ENCODE measurements at places on chromosomes 13 and 19.

- DNase-seq: no peak
These were observed 290.4 kb downstream of the SLITRK6 start for GRCh38 chr13:85508683-85509329.

DNA sequence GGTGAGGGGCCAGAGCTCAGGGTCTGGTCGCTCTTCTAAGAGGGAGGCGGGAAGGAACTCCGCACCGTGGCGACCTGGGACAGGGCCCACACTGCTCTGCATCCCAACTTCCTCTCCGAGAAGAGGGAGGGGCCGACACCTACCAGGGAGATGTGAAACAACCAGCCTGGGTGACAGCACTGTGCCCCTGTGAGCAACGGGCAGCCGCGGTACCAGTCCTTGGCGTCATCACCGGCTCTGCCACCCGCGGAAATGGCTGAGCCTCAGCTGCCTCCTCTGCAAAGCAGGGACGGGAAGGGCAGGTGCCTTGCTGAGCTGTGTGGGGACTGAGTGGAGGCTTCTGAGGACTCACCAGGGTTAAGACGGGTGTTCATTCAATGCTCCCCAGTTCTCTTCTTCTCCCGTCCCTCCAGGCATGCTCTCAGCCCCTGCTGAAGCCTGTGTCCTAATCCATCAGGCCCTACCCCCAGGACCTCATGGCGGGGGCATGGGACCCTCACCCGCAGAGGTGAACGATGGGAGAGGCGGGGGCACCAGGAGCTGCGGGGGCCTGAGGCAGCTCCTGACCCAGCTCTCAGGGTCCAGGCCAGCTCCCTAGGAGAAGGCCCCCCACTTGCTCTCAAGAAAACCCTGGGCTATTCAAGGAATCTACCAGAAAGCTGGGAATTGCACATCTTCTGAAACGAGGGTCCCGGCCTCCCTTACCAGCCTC lies 9.3 kb downstream of the ZNF787 start:
- DNase-seq: peak; percentile 65

DNA sequence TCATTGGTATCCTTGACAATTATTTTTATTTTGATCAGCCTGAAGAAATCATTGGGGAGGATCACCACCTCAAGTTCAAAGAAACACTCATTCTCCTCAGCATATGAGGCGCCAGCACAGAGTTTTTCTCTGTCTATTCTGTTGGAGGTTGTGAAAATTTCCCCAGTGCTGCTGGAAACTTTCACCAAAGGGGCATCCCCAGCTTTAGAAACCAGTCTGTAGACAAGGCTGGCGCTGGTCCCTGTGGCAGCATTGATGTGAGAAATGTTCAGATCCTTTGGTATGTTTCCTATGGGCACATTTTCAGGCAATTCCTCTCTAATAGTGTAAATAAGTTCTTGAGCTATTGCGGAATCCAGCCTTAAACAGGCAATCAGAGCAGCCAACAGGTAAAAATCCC lies 2.1 kb downstream of the PCDH9 start:
- DNase-seq: no peak

GRCh38 chr13:111017755-111018459 lies 97.2 kb upstream of the ARHGEF7 start:
- no peak for DNase-seq

GRCh38 chr19:7478173-7478842 lies 10.5 kb downstream of the PEX11G start:
- DNase-seq: no peak

DNA sequence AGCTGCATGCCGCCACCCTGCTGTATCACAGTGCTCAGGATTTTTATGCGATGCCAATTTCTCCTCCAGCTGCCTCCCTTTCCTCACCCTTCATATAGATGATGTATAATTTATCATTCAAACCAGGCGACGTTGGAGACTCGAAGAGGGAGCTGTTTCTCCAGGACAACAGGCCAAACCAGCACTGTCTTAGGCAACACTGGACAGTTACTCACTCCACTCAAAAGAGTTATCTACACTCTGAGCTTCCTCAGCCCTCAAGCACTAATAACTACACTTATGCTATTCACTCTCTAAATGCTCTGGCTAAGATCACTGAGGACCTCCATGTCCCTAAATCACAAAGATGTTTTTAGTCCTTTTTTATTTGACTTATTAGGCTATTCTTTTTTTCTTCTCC lies 87.3 kb upstream of the RFC3 start:
- no peak for DNase-seq

- no peak for DNase-seq
These were observed 260.9 kb downstream of the COG6 start for GRCh38 chr13:39916330-39916729.

GRCh38 chr19:48963371-48964204 lies 1.5 kb upstream of the FTL start:
- peak; percentile 86 for DNase-seq

DNA sequence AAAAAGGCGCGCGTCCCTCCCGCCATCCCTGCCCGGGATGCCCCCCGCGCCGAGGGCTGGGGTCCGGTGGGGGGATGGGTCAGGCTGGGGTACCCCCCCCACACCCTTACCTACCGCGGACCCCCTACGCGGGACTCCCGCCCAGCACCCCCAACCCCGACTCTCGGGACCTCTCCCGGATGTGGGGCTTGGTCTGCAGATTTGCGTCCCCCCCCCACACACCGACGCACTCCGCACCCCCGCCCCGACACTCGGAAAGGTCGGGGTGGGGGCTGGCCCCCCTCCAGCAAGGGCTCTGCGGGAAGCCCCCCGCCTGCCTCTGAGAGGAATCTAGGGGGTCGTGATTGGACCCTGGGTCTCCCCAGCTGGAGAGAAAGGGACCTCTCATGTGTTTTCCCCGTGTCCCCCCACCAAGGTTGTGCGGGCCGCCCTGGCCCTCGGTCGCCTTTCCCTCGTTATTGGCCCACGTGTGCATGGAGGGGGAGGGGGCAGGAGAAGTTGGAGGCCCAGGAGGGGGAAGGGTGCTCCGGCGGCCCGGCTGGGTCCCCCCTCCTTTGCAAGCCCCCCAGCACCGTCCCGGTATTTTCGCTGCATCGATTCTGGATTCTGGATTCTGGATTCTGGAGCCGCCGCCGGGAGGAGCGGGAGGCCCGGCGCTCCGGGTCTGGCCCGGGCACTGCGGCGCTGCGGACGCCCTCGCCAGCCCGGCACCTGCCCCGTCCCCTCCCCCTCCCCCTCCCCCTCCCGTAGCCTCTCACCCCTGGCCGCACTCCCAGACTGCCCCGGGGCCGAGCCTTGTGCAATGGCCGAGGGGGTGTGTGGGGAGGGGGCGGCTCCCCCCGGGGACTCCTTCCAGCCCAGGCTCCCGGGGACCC lies 607 bp downstream of the NFIC start:
- DNase-seq: peak; percentile 66

DNA sequence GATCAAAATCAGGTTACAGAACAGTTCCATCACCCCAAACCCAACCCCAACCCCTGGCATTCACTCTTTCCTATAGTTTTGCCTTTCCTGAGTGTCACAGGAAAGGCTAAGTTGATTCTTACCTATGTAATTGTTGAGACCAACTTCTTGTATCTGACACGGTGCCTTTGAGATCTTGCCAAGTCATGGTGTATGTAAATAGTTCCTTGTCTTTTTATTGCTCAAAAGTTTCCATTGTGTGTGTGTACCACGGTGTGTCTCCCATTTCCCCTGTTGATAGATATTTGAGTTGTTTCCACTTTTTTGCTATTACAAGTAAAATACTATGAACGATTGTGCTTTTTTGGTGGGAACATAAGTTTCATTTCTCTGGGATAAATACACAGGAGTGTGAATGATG lies 3.3 kb upstream of the IGFL2 start:
- DNase-seq: no peak

GRCh38 chr13:35489050-35489449 lies 12.6 kb upstream of the MAB21L1 start:
- DNase-seq: no peak

DNA sequence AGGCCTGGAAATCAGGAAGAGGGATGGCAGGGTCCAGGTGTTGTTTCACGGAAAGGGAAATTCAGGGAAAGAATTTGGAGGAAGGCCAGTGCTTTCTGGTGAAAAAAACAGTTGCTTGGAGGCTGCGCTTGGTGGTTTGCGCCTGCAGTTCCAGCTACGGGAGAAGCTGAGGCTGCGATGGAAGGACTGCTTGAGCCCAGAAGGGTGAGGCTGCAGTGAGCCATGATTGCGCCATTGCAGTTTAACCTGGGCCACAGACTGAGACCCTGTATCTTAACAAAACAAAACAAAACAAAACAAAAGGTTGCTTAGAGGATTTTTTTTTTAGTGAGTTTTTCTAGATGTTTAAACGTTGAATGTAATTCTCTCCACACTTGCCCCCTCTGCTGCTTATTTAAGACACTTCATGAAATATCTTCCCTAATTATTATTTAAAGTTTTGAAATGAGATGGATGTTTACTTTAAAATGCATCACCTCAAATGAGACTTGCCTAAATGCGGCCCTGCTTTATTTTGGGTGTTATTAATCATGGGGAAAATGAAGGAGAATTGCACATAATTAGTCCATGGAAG lies 75.4 kb upstream of the TRPC4 start:
- no peak for DNase-seq

DNA sequence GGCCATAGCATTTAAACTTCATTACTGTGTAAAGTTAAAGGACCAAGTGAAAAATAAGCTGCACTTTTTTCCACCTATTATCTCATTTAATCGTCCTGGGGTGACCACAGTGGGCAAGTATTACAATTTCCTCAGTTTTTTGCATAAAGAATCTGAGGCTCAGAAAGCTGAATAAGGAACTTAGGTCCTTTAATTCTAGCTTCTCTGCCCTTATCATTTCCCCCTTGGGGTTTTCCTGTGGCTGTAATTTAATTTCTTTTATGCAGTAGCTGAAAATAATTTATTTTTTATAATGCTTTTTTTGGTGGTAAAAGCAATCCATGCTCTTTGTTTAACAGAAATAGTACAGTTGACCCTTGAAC lies 59.8 kb upstream of the RCBTB2 start:
- DNase-seq: no peak

DNA sequence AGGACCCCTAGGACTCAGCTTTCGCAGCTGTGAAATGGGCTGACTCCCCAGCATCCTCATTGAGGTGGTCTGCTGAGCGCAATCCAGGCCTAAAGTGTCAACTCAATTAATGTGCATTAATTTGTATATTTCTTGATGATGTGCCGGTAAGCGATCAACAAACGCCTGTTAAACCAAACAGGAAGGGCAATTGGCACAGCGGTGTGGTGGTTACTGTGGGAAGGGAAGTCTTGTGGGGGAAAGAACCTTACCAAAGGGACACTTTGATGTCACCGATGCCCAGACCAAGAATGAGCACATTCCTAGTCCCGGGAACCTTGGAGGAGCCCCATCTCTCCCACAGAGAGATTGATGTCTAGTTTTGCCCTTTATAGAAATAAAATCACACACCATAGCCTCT lies 1.6 kb downstream of the JAK3 start:
- no peak for DNase-seq

- DNase-seq: peak; percentile 6
These were observed 3.8 kb downstream of the ZAR1L start for GRCh38 chr13:32311188-32311897.

GRCh38 chr13:73671732-73672131 lies 462.5 kb downstream of the KLF12 start:
- DNase-seq: no peak

GRCh38 chr13:25421612-25422011 lies 49.8 kb downstream of the ATP8A2 start:
- DNase-seq: no peak

DNA sequence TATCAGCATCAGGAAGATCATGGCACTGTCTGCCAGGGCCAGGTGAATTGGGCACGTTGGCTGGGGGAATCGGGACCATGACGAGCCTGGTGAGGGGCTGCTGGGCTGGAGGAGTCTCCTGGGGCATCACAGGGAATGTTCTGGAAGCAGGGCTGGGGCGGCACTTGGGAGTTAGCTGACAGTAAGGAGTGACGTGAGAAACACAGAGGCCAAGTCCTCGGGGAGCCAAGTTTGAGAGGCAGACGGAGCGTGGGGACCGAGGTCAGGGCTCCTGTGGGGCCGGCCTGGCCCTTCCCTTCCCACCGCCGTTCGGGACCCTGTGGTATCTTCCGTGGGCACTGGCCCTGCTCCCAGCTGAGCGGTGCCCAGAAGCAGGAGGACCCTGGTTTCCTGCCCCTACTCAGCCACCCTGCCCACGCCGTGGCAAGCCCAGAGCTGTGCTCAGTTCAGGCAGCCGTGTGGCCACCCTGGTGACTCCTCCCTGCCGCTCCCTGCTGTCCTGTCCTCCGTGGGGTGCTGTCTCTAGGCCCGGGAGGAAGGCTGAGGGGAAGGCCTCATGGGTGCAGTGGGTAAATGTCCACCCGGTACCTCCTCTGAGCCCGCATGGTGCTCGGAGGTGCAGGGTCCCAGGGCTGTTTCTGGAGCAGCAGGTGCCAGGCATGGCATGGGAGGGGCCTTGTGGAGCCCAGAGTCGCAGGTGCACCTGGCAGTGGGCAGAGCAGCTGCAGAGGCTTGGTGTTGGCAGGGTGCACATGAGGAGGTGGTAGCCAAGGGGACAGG lies 25.2 kb downstream of the CRTC1 start:
- DNase-seq: no peak

DNA sequence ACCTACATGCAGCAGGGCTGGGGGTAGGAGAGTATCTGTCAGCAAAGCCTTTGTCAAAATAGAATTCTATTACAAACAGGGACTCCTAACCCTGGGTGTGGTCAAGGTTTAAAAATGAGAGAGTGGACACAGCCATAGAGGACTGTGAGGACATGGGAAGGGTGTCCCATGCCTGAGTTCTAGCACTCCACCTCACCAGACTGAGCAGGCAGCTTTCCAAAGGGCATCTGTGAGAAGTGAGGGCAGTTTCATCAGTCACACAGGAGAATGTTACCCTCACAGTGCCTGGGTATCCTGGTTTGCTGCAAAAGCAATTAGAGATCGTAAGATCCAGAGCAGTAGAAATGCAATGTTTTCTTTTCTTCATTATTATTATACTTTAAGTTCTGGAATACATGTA lies 174.9 kb upstream of the UBL3 start:
- DNase-seq: no peak

- no peak for DNase-seq
These were observed 73.9 kb upstream of the SLC10A2 start for GRCh38 chr13:103140001-103140671.

- no peak for DNase-seq
These were observed 223.0 kb downstream of the DCLK1 start for GRCh38 chr13:35908226-35908625.

DNA sequence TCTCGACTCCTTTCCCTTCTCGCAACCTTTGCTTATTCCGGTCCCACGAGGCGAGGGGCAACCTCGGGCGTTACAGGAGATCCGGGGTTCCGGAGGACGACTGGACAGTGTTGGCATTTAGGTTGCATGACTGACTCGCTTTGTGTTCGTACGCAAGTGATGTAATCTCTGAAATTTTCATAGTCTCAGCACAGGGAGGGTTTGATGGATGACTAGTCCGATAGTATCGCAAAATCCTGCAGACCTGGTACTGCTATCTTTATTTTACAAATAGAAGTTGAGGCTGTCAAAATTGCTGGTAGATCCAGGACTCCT lies 342 bp downstream of the DDX49 start:
- no peak for DNase-seq

DNA sequence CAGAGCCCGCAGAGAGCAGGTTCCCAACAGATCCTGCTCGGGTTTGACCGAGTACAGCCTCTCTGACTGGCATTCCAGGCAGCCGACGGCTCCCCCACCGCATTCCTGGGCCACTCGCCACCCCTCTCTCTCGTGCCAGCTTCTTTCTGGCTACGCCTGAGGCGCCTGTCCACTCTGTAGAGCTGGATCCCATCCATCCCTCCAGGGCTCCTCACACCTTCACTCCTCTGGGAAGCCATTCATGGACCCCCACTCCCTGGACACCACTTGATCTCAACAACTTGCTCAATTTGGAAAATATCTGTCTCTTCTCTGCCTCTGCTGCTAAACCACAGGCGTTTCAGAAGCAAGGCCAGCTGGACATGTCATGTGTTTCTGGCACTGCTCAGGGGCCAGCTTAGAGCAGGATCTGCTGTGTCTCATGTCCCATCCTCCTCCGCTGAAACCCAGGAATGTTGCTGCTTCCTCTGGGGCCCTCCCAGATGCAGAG lies 30.6 kb upstream of the ATP1A3 start:
- no peak for DNase-seq
